ENCODE measurements at places on chromosomes 16 and 17. TPM values are rescaled to one million over a fixed set of nuclear protein-coding genes. Genes with fewer than 3 reads are reported as not detected.
A peak's percentile ranks its signal among the peaks of the same experiment; 100 is the strongest.

Gene EFCAB13
- total RNA-seq = 1.9 TPM

DNA sequence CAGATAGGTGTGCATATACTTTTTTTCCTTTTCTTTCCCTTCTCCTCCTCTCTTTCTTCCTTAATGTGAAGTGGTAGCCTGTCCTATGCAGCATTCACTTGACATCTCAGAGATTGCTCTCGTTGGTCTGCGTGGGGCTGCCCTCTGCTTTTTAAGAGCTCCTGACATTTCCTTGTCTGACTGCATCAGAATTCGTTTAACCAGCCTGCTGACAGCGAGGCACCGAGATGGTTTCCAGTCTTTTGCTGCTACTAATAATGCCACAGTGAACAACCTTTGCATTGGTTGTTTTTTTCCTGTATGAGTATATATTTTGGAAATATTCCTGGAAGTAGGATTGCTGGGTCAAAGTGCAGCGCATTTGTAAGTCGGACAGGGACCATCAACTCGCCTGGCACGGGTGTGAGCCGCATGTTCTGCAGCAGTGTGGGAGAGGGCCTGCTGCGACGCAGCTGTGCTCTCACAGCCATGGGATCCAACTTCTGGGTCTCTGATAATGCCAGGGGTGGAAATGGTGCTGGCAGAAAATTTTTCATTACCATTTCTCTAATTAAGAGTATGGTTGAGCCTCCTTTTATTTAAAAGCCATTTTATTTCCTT, 154.3 kb downstream of the SNX29 start:
- H3K27ac ChIP-seq = no peak overlapping the region
- no peaks in the 10 kb centered on the region for H3K36me3 ChIP-seq
- H3K27me3 ChIP-seq = no peaks in the 10 kb centered on the region
- DNase-seq = no peak
- peaks cover 7% of the 10 kb centered on the region for H3K4me1 ChIP-seq
- no peak overlapping the region for H3K4me3 ChIP-seq

GRCh38 chr17:39462631-39463375, 1.5 kb downstream of the CDK12 start:
- peaks cover 23% of the 10 kb centered on the region for H3K4me1 ChIP-seq
- peak overlapping the region; percentile 85 for H3K4me3 ChIP-seq
- H3K27ac ChIP-seq = peak overlapping the region; percentile 99
- DNase-seq = no peak

Gene ABI3
- total RNA-seq = 3.3 TPM

GRCh38 chr17:69427486-69428197, 13.1 kb downstream of the MAP2K6 start:
- H3K36me3 ChIP-seq = no peaks in the 10 kb centered on the region
- no peak overlapping the region for H3K4me3 ChIP-seq
- H3K4me1 ChIP-seq = no peaks in the 10 kb centered on the region
- no peaks in the 10 kb centered on the region for H3K27me3 ChIP-seq
- no peak overlapping the region for H3K27ac ChIP-seq

- no peak overlapping the region for H3K27ac ChIP-seq
- no peak overlapping the region for H3K4me3 ChIP-seq
- no peaks in the 10 kb centered on the region for H3K4me1 ChIP-seq
- no peak for DNase-seq
- H3K36me3 ChIP-seq = no peaks in the 10 kb centered on the region
These were observed 39.4 kb downstream of the SLC47A1 start for GRCh38 chr17:19573075-19573474.

Gene VPS9D1
- 11.3 TPM for total RNA-seq

Gene ADAD2
- total RNA-seq = 1.0 TPM

GRCh38 chr16:4407543-4408322, 8.7 kb downstream of the CORO7 start:
- H3K4me1 ChIP-seq = peaks cover 7% of the 10 kb centered on the region
- no peak for DNase-seq
- no peak overlapping the region for H3K4me3 ChIP-seq
- H3K27me3 ChIP-seq = no peaks in the 10 kb centered on the region

Gene KRT33A
- not detected for total RNA-seq

Gene PPY
- total RNA-seq = not detected

DNA sequence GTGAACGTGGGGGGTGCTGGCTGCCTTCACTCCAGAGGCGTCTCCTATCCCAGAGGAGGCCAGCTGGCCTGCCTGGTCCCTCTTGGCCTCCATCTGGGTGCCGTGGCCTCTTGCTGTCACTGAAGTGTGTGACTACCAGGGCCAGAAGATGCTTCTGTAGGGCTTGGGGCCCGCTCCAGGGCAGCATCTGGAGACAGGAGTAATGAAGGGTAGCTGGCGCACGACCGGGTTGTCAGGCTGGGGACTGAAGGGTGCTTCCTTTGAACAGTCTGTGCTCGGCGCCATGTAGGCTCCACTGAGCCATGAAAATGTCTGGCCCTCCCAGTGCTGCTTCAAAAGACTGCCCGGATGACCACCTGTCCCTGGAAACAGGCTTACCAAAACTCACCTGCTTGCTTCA, 31.3 kb downstream of the ASIC2 start:
- DNase-seq = no peak
- no peak overlapping the region for H3K27ac ChIP-seq
- peaks cover 9% of the 10 kb centered on the region for H3K27me3 ChIP-seq
